Erythroblast (primary cell): ENCODE measurements at places on chromosomes 12 and 14.
A peak's percentile ranks its signal among the peaks of the same experiment; 100 is the strongest.

DNA sequence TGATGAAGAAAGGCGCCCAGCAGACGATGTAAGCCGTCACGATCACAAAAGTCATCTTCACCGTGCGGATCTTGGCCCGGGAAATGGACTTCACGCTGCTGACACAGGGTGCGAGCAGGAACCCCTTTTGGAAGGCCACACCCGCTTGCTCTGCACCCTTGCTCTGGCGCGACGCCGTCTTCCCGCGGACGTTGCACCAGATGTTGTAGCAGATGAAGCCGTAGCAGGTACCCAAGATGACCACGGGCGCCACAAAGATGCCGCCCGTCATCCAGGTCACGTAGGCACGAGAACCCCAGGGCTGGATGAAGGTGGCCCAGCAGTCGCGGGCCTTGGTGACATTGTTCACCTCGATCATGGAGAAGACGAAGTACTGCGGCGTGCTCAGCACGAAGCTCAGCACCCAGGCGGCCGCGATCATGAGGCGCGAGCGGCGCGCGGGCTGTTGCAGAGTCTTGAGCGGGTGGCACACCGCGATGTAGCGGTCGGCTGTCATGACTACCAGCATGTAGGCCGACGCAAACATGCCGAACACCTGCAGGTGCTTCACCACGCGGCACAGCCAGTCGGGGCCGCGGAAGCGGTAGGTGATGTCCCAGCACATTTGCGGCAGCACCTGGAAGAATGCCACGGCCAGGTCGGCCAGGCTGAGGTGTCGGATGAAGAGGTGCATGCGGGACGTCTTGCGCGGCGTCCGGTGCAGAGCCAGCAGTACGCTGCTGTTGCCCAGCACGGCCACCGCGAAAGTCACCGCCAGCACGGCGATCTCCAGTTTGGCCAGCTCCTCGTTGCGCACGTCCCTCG is 890 bp downstream of the AVPR1A start:
- peak; percentile 57 for DNase-seq

DNA sequence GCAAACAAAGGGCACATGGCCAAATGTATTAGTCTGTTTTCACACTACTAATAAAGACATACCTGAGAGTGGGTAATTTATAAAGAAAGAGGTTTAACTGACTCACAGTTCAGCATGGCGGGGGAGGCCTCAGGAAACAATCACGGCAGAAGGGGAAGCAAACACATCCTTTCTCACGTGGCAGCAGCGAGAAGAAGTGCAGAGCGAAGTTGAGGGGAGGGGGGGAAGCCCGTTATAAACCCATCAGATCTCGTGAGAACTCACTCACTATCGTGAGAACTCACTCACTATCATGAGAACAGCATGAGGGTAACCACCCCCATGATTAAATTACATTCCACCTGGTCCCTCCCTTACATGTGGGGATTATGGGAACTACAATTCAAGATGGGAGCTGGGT is 66.1 kb downstream of the ST8SIA1 start:
- DNase-seq: no peak

DNA sequence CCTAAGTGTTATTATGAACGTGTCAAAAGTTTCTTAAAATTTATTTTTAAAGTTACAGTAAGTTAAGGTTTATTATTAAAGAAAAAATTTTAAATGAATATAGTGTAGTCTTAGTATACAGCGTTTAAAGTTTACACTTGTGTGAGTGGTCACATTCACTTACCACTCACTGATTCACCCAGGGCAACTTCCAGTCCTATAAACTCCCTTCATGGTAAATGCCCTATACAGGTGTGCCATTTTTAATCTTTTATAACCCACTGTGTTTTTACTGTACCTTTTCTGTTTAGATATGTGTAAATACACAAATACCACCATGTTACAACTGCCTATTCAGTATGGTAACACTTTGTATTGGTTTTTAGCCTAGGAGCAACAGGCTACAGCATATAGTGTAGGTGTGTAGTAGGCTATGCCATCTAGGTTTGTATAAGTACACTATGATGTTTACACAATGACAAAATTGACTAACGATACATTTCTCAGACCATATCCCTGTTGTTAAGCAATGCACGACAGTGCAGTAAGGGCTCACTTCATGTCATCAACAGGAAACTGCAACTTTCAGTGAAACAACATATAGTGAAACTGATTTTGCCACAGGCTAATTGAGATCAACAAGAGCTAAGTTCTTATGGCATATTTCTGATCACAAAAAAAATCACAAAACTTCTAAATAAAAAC is 112.0 kb upstream of the TMCC3 start:
- no peak for DNase-seq

- no peak for DNase-seq
Measured at GRCh38 chr12:25853316-25854095, 105.0 kb upstream of the RASSF8 start.

DNA sequence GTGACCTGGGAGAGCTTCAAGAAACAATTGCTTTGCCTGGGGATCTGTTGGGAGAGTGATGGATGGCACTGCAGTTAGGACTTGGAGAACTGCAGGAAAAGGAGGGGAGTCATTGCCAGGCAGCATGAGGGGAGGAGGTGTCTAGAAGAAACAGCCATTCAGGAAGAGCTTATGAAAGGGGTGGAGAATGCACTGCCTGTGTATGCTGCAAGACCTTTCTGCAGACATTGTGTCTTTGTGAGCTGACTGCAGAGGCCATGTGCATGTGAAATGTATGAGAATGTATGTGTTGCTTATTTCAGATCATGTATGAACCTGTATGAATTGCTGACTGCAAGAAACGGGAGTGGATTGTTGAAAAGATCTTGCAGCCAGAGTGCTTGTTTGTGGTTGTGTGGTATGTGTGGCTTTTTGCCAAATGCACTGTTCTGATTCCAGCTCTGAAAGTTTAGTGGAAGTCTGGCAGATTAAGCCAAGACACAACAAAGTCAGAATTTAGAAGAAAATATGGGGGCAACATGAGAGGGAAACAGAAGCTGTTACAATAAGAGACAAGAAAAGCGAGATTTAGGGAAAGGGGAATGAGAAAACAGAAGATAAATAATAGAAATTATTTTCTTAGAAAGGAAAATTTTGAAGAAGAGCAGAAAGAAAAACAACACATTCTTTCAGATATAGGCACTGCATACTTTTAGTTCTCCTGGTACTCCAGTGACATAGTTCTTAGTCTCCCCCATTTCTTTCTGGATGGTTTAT is 9.8 kb upstream of the RIMKLB start:
- peak; percentile 27 for DNase-seq

- no peak for DNase-seq
Measured at GRCh38 chr14:101717663-101718490, 43.6 kb upstream of the PPP2R5C start.

- DNase-seq: no peak
Measured at GRCh38 chr12:26713885-26714383, 119.1 kb downstream of the ITPR2 start.

GRCh38 chr12:1819571-1819970 is 794 bp upstream of the LRTM2 start:
- DNase-seq: no peak

DNA sequence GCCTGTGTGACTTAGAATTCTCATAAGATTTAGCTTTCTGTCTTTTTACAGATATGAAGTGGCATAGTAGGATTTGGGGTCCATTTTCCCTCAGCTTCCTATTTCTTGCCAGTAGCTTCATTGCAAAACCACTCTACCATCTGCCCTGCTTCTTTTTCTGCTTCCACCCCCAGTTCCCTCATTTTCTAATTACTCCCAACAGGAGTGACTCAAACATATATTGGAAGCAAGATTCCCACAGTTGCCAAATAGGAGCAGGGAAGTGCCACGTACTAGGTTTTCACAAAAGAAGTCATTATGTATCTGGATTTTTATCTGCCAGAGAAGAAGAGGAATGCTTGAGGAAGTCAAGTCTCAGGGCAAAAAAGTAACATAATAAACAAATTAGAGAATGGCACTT is 64.1 kb downstream of the ANO4 start:
- DNase-seq: no peak

GRCh38 chr12:81644503-81644902 is 114.6 kb downstream of the PPFIA2 start:
- DNase-seq: peak; percentile 0

- DNase-seq: no peak
Measured at GRCh38 chr12:78260976-78261375, 430.3 kb downstream of the NAV3 start.

DNA sequence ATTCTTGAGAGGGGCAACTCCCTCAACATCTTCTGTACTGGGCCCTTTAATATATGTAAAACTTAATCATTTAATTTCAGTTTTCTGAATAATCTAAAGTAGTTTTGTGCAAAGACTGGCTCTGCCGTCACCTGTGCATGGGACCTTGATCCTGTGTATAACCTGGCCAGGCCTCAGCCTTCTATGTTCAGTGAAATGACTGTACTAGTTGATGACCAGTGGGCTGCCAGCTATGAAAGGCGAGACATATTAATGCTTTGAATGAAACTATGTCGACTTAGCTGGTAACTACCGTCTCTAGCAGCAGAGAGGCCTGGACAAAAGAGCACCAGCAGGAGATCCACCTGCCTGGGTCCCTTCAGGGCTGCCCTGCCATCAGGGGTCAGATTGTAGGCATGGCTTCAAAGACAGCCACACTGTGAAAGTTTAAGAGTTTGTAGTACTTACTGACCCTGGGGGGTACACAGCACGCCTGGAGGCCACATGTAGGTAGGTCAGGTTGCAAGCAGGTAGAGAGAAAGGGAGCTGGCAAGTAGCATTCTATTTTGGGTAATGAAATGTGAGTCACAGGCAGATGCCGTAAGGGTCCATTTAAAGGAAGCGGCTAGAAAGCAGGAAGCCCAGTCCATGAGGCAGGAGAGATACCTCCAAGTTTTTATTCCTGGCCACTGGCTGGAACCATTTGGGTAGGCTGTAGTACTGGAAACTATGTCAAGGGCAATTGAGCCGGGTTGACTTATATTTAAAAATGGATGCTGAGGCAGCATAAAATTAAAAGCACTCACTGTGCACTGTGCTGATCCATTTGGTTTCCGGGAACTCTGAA is 77.2 kb downstream of the BHLHE41 start:
- DNase-seq: no peak

DNA sequence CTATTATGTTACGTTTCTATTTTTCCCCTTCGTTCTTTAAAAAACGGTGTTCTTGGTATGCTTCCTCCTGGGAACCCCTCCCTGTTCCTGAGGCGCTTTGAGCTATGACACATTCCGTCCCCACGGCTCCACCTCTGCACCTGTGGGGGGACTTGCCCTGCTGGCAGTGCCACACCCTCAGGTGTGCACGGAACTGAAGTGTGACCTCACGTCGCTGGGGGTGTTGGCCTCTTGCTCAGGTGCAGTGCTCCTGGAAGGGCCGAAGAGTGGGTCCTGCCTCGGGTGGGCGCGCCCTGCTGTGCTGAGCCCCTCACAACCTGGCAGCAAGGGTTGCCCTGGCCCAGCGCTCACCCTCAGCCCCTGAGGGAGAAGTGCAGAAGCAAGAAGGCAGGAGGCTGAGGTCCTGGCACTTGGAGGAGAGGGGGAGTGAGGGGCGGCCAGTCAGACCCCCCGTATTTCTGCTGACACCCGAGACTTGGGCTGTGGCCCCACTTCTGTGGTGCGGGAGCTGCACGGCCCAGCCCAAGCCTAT is 4.9 kb downstream of the AMN start:
- DNase-seq: no peak

- no peak for DNase-seq
Measured at GRCh38 chr12:122855928-122856831, 20.9 kb downstream of the HIP1R start.

DNA sequence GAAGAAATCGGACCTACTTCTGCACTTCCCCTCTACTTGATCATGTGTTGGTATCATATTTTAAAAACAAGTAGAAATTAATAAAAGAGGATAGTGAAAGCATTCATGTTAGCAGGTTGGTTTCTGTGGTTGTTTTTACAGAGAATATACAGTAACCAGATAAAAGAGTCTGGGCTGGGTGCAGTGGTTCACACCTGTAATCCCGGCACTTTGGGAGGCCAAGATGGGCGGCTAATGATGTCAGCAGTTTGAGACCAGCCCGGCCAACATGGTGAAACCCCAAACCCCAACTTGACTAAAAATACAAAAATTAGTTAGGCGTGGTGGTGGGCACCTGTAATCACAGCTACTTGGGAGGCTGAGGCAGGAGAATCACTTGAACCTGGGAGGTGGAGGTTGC is 55.9 kb downstream of the LRP6 start:
- DNase-seq: no peak

GRCh38 chr12:96327346-96327745 is 72.9 kb downstream of the CDK17 start:
- DNase-seq: no peak

DNA sequence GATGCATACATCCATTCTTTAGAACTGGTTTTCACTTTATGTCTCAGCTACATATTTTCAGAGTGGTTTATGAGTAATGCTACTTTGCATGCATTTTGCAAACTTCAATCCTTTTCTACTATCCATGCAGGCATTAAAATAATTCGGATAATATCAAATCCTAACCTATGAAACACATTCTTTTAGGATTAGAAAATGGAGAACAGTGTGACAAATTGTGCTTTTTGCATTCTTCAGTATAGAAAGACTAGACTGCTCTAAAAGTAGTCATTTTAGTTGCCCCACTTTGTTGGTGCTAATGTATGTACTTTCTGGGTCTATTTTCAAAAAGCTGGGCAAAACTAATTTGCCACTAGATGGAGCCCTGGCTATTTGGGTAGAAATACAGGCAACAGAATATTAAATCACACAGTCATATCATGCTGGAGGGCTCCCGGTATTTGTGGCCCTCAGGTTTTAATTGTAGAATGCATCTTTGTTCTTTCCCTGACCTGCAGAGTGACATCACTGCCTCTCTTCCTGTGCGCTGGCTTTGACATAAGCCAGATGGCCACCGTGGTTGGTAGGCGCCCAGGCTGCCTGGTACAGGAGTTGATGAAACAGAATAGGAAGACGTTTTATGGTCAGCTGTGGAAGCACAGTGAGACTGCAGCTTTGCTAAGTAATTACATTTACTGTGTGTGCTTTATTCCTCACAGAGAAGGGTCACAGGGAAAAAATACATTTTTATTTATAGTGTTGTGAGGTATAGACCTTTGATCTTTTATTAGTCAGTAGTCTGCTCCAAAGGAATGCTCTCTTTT is 28.1 kb downstream of the MSRB3 start:
- DNase-seq: peak; percentile 22

DNA sequence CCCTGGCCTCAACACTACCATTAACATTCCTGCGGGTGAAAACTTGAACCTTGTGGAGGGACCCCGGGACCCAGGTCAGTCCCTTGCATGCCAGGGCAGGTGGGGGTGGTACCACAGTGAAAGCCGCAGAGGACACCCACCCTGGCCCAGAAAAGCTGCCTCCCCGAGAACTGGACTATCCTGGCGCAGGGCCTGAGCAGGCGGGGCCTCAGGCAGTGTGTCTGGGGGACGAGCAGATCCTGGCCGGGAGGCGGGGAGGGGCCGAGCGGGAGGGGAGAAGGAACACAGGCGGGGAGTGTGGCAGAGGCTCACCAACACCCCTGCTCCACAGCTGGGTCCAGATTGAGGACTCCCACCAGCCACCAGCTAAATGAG is 10.0 kb downstream of the AHNAK2 start:
- DNase-seq: no peak

GRCh38 chr14:103109535-103110441 is 13.5 kb upstream of the TNFAIP2 start:
- no peak for DNase-seq
